ENCODE measurements at places on chromosomes 2 and 18. TPM values are rescaled to one million over a fixed set of nuclear protein-coding genes. Genes with fewer than 3 reads are reported as not detected.

The TPO gene
- total RNA-seq: 14.5 TPM

The GAREM2 gene
- total RNA-seq: 5.5 TPM

The AQP12B gene
- not detected for total RNA-seq

The NAPG gene
- 50.7 TPM for total RNA-seq

The EFEMP1 gene
- total RNA-seq: 93.9 TPM

The WNT10A gene
- not detected for total RNA-seq

- H3K4me1 ChIP-seq: no peaks in the 10 kb centered on the region
- H3K4me3 ChIP-seq: no peak overlapping the region
- ATAC-seq: no peak
- no peaks in the 10 kb centered on the region for H3K36me3 ChIP-seq
- no peak overlapping the region for H3K27ac ChIP-seq
These were observed 55.0 kb downstream of the KIF1A start for GRCh38 chr2:240765007-240765406.

GRCh38 chr2:224308272-224308911 lies 93.5 kb downstream of the FAM124B start:
- H3K27ac ChIP-seq: no peak overlapping the region
- H3K36me3 ChIP-seq: no peaks in the 10 kb centered on the region
- ATAC-seq: no peak
- H3K27me3 ChIP-seq: no peaks in the 10 kb centered on the region

GRCh38 chr2:173187941-173188788 lies 112.5 kb downstream of the MAP3K20 start:
- H3K27me3 ChIP-seq: no peaks in the 10 kb centered on the region
- no peaks in the 10 kb centered on the region for H3K36me3 ChIP-seq
- no peak overlapping the region for H3K4me3 ChIP-seq
- H3K4me1 ChIP-seq: peaks cover 31% of the 10 kb centered on the region
- ATAC-seq: no peak
- peak overlapping the region; percentile 81 for H3K27ac ChIP-seq

- no peaks in the 10 kb centered on the region for H3K4me1 ChIP-seq
- H3K4me3 ChIP-seq: no peak overlapping the region
- no peaks in the 10 kb centered on the region for H3K36me3 ChIP-seq
- H3K27me3 ChIP-seq: peaks cover 19% of the 10 kb centered on the region
These were observed 161.5 kb upstream of the SKOR2 start for GRCh38 chr18:47412924-47413323.

DNA sequence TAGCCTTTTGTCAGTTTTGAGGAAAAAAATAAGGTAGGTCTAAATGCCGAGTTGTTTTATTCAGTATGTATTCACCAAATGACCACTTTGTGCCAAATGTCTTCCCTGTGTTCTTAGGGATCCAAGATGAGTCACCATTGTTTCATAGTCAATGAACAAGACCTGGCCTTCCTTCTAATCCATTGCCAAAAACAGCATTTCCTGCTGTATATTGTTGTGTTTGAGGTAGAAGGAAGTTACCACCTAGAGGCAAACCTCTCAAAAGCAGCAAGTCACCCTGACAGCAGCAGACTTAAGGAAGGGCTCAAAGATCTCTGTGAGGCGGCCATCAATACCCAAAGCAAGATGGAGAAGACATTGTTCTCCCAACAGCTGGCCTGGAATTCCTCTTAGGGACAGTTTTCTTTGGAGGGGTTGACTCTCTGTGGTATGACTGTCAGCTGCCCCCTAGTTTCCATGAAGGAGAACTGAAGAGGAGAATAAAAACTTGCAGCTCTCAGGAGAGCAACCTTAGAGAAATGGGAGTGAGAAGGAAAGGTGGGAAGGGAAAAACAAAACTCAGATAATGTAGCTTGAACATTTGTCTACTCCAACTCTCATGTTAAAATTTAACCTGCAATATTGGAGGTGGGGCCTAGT lies 328.3 kb downstream of the LRATD1 start:
- H3K4me3 ChIP-seq: no peak overlapping the region
- no peaks in the 10 kb centered on the region for H3K27me3 ChIP-seq
- H3K4me1 ChIP-seq: no peaks in the 10 kb centered on the region

GRCh38 chr2:170017860-170018532 lies 160.0 kb upstream of the MYO3B start:
- no peak overlapping the region for H3K4me3 ChIP-seq
- no peaks in the 10 kb centered on the region for H3K4me1 ChIP-seq
- H3K27ac ChIP-seq: peak overlapping the region; percentile 16
- H3K36me3 ChIP-seq: no peaks in the 10 kb centered on the region

DNA sequence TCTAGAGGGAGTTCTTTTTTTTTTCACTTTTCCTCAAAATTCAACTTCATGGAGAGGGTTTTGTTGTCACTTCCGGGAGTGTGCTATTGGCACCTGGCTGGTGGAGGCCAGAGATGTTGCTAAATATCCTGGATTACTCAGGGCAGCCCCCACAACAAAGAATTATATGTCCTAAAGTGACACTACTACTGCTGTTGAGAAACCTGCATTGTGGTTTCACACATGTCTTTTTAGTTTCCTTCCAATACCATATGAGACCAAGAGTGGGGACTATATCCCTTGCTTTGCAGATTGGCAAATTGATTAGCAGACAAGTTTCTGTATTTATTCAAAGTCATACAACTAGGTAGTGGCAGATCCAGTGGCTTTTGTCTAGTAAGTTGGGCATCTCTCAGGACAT lies 826.8 kb downstream of the TRIB2 start:
- no peak overlapping the region for H3K27ac ChIP-seq
- no peaks in the 10 kb centered on the region for H3K4me1 ChIP-seq
- H3K36me3 ChIP-seq: no peaks in the 10 kb centered on the region
- H3K4me3 ChIP-seq: no peak overlapping the region

- ATAC-seq: no peak
- no peak overlapping the region for H3K4me3 ChIP-seq
- H3K27ac ChIP-seq: no peak overlapping the region
These were observed 38.2 kb downstream of the CRIM1 start for GRCh38 chr2:36393738-36394256.

- H3K4me1 ChIP-seq: no peaks in the 10 kb centered on the region
- H3K27me3 ChIP-seq: no peaks in the 10 kb centered on the region
- no peak overlapping the region for H3K27ac ChIP-seq
- no peak overlapping the region for H3K4me3 ChIP-seq
- H3K36me3 ChIP-seq: no peaks in the 10 kb centered on the region
- no peak for ATAC-seq
These were observed 45.3 kb upstream of the TANC1 start for GRCh38 chr2:158923180-158923594.

DNA sequence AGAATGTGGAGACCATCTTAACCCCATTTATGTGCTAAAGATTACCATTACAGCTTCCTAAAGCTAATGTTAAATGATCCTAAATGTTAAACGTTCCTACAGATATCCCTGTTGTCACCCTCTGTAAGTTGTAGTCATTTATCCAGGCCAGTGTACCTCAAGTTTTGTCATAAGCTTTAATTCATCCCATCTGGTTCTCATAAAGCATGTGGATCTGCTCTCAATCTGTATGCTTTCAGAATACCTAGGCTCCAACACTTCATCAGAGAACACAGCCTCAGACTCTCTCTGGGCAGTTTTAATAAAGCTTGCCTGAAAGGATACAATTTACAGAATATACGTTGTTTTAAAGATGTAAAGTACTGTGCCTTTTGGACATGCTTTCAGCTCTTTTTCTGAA lies 4.2 kb upstream of the CCDC178 start:
- peaks cover 4% of the 10 kb centered on the region for H3K4me1 ChIP-seq
- ATAC-seq: no peak
- no peaks in the 10 kb centered on the region for H3K36me3 ChIP-seq
- peaks cover 12% of the 10 kb centered on the region for H3K27me3 ChIP-seq

GRCh38 chr2:232488097-232488711 lies 570 bp upstream of the ECEL1 start:
- peaks cover 89% of the 10 kb centered on the region for H3K27me3 ChIP-seq
- no peaks in the 10 kb centered on the region for H3K36me3 ChIP-seq
- ATAC-seq: no peak
- peaks cover 28% of the 10 kb centered on the region for H3K4me1 ChIP-seq

GRCh38 chr2:132632000-132632649 lies 37.9 kb downstream of the LYPD1 start:
- ATAC-seq: no peak
- H3K36me3 ChIP-seq: no peaks in the 10 kb centered on the region
- H3K4me1 ChIP-seq: peaks cover 32% of the 10 kb centered on the region
- H3K4me3 ChIP-seq: no peak overlapping the region
- H3K27me3 ChIP-seq: no peaks in the 10 kb centered on the region
- H3K27ac ChIP-seq: no peak overlapping the region

DNA sequence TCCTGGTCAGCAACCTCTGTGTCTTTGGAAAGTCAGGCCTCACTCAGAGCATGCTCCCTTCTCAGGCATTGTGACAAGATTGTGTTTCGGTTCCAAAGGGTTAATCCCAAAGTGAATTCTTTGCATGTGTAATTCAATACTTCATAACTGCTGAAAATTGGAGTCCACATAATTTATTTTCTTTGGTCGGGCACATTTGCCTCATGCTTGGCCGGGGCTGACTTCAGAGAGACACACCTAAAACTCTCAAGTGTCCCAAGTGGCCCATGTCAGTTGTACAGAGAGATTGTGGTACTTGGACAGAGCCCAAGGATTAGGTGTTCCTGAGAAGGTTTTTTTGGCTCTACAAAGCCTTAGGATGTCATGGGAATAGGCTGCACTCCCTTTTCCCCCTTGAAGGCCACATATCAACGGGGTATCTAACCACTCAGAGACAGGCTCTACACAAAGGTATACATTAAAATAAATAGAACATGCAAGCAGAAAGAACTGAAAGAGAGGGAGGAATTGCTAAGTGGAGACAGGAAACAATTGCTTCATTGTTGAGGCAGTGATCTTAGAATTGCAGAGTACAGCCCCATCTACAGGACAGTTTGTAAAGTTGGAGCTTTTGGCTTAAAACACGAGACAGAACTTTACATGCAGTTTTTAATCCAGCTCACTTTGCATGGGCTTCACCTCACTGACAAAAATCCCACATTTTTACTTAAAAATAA lies 1232.3 kb upstream of the ZEB2 start:
- H3K27me3 ChIP-seq: no peaks in the 10 kb centered on the region
- H3K4me3 ChIP-seq: no peak overlapping the region
- peak; percentile 58 for ATAC-seq
- peaks cover 46% of the 10 kb centered on the region for H3K4me1 ChIP-seq
- H3K36me3 ChIP-seq: no peaks in the 10 kb centered on the region
- H3K27ac ChIP-seq: no peak overlapping the region

- H3K4me1 ChIP-seq: peaks cover 30% of the 10 kb centered on the region
- H3K27me3 ChIP-seq: no peaks in the 10 kb centered on the region
- no peak overlapping the region for H3K4me3 ChIP-seq
- H3K36me3 ChIP-seq: no peaks in the 10 kb centered on the region
- no peak overlapping the region for H3K27ac ChIP-seq
These were observed 27.2 kb upstream of the ACYP2 start for GRCh38 chr2:54088191-54088634.

- H3K27me3 ChIP-seq: peaks cover 7% of the 10 kb centered on the region
- no peak overlapping the region for H3K4me3 ChIP-seq
- H3K27ac ChIP-seq: no peak overlapping the region
- H3K36me3 ChIP-seq: no peaks in the 10 kb centered on the region
These were observed 69.3 kb upstream of the RGPD5 start for GRCh38 chr2:109724533-109725460.

GRCh38 chr2:99688699-99689098 lies 198.9 kb upstream of the REV1 start:
- no peak overlapping the region for H3K4me3 ChIP-seq
- H3K27ac ChIP-seq: no peak overlapping the region
- H3K36me3 ChIP-seq: no peaks in the 10 kb centered on the region
- no peak for ATAC-seq
- H3K27me3 ChIP-seq: no peaks in the 10 kb centered on the region

- H3K27me3 ChIP-seq: no peaks in the 10 kb centered on the region
- no peak for ATAC-seq
- peaks cover 6% of the 10 kb centered on the region for H3K36me3 ChIP-seq
- peaks cover 46% of the 10 kb centered on the region for H3K4me1 ChIP-seq
- peak overlapping the region; percentile 59 for H3K27ac ChIP-seq
These were observed 20.8 kb downstream of the CRIM1 start for GRCh38 chr2:36376319-36376765.

DNA sequence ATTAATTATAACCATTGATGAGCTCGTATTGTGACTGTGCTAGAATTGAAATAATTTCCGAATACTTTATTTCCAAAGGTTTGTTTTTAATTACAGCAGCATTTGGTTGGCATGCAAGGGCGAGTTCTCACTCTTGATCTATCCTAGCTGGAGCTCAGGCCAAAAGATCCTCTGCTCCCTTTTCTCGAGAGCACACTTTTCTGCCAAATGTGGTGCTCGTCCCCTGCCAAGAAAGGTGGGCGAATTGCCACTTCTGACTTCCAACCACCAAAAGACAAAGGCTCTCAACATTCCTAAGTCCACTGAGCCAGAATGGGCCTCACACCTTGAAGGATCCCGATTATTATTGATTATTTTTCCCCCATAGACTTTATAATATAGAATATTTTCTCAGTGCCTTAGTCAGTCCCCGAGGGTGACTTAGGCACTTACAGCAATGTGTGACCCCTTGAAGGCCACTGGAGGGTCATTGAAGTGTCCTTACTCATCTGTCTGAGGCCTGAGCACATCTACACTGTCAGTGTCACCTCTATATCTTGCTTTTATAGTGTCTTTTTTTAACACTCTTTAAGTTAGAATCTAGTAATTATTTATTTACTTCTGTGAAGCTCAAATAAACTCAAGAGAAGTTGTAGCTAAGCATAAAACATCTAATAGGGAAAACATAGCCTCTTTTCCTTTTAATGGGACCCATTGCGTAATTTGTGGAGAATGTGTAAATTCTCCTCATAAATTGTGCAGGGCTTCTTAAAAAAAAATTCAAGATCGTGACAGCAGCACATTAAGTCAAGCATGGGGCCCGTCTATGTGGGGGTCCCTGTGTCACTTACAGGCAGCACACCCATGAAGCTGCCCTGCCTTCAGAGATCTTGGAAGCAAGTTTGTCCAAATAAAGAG lies 98.3 kb downstream of the MEIS1 start:
- no peak overlapping the region for H3K4me3 ChIP-seq
- peaks cover 17% of the 10 kb centered on the region for H3K36me3 ChIP-seq

DNA sequence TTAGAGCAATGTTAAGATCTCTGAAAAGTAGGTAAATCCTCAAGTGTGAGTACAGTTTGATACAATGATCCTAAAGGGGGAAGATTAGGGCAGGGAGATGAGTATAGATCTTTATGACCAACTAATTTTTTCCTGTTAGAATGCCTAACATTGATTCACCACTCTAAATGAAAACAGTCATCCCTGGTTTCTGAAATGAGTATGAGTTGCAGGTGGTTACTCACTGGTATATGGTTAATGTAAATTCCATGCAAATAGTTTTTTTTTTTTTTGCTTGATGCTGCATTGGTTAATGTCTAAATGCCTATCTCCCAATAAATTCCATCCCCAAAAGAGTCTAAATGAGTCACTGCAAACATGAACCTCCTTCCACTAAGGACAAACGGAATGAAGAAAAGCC lies 55.0 kb upstream of the SERPINB2 start:
- no peaks in the 10 kb centered on the region for H3K4me1 ChIP-seq
- H3K4me3 ChIP-seq: no peak overlapping the region
- no peak for ATAC-seq

DNA sequence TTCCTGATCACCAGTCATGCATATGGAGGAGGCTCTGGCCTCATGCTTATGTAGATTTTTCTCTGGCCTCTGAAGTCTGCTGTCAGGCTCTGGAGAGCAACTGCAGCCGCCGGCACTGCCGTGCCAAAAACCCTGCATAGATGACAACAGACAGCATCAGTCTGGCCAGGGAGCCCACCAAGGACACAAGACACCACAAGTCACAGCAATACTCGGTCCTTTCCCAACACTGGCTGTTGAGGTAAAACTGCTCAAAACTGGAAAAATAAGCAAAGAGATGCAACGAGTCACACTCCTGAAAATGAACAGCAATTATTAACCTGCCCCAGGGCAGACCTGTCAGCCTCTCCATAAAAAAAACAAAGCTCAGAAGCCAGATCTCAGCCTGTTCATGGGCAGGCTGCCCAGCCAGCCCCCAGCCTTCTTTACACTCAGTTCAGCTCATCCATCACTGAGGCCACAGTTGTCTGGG lies 186.0 kb upstream of the RAB6C start:
- no peak overlapping the region for H3K27ac ChIP-seq
- no peaks in the 10 kb centered on the region for H3K4me1 ChIP-seq
- no peaks in the 10 kb centered on the region for H3K36me3 ChIP-seq
- no peak for ATAC-seq

All from gastroesophageal sphincter (tissue), 4 donors.